ENCODE measurements at places on chromosomes 3 and 15.

DNA sequence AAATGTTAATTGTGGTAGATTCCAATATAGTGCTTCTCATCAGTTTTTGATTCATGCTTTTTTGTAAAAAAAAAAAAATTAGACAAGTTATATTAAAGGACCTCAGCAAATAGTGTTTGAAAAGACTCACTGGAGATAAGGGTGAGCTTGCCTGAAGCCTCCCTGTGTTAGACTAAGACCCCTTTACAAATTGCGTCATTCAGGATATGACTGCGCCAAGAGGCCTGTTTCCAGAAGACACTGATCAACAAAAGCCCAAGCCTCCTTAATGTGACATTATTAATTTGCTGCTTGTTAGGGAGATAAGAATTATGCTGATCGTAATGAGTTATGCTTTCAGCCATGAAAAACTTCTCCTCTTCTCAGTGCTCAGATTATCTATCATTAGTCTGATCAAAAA, 13.0 kb upstream of the DNAJC13 start:
- DNase-seq: peak; percentile 66

DNA sequence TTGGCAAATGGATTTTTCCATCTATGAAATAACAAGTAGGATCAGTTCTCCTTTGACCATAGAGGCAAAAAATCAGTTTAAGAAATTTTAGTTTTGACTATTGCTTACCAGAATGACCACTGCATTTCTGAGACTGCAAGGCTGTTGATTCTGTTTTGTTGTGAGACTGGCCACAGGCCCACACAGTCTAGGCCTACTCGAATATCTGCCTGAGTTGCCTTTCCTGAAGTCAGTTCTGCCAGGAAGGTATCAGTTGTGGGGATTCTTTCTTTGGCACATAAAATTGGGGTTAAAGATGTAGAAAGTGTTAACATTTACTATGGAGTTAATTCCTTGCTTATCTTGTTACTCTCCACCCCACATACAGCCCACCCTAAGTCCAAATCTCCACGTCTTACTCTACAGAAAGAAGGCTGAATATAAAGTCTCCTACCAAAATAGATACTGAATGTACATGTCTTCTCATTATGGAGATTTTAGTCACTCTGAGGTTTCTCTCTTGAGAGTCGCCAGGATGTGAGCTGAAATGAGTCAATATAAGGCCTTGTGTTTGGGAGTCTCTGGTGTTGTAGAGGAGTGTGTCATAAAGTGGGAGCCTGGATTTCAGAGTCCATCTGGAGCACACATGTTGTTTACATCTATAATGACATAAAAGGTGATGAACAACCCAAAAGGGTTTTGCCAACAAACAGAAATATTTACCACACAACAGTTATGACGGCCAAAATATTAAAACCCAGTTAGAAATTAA, 45.0 kb upstream of the WWTR1 start:
- no peak for DNase-seq

DNA sequence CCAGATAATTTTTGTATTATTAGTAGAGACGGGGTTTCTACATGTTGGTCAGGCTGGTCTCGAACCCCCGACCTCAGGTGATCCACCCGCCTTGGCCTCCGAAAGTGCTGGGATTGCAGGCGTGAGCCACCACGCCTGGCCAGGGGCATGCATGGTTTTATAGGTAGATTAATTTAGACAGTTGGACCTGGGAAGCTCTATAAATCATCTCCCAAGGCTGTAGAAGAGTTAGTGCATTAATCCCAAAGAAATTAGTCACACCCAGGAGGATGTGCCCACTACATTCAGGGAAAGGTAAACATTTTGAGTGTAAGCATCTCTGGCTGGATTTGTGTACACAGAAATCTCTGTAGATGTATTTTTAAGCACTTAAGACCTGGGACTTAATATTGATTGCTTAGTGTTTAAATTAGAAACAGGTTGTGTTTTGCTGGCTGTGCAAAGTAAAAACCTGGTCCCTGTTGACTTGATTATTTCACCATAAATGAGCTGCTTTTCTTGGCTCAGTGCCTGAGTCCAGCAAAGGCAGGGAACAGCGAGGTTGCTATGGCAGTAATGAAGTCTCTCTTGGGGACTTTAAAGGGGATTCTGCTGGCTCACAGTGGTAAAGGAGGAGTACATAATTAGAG, 19.2 kb downstream of the EXOSC7 start:
- DNase-seq: no peak

- DNase-seq: no peak
These were observed 47.1 kb upstream of the ADGRG7 start for GRCh38 chr3:100562224-100562857.

DNA sequence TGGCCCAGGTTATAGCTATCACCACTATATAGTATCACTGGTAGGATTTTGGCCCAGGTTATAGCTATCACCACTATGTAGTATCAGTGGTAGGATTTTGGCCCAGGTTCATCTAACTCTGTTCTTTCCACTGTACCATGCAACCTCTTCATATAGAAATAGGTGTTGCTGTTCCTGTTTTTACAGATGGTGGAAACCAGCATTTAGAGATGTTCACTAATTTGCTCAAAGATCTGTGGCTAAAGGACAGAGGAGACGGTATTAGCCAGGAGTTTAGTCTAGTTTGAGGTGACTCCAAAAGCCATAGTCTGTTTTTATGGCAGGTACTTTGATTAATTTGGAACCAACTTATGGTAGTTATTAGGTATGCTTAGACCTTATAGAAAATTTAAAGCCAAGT, 3.1 kb downstream of the LRCH3 start:
- no peak for DNase-seq

DNA sequence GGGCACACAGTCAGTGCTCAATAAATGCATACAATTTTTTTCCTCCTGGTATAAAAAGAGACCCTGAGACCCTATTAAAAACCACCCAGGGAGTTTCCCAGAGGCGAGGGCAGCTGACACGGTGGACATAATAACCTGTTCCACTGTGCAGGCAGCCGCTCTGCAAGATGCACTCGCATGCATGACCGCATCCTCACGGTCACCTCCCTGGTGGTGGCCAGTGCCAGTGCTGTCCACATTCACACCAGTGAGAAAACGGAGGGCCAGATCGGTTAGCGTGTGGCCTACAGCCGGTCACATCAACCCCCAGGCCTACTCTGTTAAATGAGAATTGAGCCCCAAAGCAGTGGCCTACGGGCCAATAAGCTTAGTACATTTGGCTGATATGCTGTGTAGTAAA, 24.8 kb downstream of the SH3BP5 start:
- DNase-seq: no peak

DNA sequence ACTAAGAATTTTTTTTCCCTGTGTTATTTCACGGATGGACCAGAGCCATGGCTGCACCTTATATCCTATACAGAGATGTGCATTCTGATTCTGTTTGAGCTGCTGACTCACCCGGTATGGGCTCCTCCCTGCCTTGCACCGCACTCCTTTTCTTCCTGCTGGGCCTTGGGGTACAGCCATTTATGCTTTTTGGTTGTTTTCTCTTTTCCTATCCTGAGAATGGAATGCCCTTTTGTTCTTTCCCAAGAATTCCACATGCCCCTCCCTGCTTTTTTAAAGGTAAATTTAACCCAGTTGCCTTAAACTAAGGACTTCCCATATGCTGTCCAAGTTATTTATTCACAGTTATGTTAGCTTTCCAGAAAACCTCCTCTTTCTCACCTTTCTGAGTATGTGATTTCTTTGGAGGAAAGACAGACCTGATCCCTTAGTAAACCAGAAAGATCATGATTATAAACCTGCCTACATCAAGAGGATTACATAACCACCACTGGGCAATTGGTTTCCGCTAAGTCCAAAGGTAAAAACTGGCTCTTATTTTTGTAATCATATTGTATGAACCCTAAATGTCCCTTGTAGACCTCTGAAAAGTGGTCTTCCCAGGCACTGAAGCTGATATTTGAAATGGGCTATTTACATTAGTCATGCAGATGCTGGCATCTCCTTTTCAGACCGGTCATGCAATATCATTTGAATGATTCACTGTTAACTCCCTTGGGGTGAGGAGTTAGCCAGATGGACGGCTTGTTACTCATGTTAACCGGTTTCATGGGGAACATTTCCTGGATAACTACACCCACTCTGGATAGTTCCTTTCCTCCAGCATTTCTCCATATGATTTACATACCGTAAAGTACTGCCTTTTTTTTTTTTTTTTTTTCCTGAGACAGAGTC, 45.5 kb downstream of the TMOD3 start:
- peak; percentile 41 for DNase-seq

DNA sequence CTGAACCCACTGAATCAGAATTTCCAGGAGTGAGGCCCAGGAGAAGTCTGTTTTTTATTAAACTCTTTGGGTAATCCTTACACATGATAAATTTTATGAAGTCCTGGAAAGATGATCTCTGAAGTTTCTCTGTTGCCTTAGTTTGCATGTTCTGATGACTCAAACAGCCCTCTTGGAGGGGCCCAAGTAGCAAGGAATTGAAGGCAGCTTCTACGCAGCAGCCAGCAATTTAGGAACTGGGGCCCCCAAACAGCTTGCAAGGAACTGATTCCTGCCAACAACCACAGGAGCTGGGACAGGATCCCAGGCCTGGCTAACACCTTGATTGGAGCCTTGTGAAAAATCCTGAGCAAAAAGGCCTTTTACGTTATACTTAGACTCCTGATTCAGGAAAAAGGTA, 5.4 kb upstream of the ACP3 start:
- no peak for DNase-seq

DNA sequence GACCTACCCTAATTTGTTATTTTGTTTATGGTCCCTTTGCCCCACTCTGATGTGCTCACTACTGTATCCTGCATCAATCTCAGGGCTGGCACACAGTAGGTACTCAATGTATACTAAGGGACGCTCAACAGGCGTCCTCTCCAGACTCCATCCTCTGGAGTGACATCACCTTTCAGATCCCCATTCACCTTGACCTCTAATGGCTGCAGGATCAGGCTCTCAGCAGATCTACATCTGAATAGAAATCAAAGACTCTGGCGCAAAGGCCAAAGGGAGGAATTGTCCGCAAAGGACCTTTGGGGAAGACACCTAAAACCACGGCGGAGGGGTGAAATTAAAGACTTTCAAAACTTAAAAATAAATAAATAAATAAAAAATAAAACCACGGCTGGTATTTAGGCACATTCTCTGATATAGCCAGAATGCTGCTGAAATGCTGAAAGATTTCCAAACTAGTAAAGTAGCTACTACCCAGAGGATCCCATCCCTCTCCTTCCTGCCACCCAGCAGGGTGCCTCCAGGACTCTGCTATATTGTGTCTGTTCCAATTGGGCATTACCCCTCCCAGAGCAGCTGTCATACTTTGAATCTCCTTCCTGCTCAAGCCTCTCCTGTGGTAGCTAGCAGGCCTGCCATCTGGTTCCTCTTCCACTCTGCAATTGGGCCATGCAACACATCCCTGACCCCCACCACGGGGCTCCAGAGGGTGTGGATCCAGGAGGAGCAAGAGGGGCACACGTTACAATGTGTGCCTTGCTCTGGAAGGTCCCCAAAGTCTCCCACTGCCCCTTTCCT, 6.1 kb downstream of the SHF start:
- DNase-seq: no peak

- DNase-seq: no peak
These were observed 300.4 kb upstream of the ADAMTS9 start for GRCh38 chr3:64988188-64988587.

GRCh38 chr3:138429665-138430064, 4.8 kb upstream of the ESYT3 start:
- no peak for DNase-seq

DNA sequence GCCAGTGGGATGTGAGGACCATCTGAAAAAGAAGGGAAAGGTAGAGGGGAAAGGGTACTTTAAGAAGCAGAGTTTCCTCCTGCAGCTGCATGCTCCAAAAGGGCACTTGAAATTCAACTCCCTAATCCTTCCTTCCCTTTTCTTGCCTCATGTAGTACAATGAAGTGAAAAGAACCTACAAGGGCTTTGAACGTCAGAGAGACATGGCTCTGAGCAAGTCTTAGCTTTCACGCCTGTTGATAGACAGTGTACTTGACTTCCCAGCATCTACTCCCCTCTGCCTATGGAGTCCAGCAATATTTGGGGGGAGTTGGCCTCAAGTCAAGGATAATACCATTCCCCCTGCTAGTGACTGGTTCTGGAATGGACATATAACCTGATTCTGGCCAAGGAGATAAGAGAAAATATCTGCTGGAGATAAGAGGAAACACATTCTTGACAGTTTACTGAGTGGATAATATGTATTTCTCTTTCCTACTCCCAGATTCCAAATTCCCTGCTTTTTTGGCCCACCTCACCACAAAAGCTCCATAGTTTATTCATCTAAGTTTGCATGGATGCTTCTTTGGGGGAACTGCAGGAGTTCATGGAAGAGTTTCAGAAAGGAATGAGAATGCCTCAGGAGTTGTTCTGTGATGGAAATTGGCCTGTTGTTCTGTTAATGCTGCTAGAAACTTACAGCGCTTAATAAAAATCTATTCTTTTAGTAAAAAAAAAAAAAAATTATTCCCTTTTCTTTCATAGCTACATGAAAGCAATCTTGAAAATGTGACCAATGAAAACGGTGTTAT, 193.0 kb upstream of the TPM1 start:
- DNase-seq: no peak

GRCh38 chr3:48240000-48240963, 622 bp upstream of the ZNF589 start:
- no peak for DNase-seq

- no peak for DNase-seq
These were observed 208.9 kb upstream of the TPM1 start for GRCh38 chr15:62833646-62834045.

GRCh38 chr15:73069109-73069508, 16.8 kb downstream of the NEO1 start:
- no peak for DNase-seq

GRCh38 chr15:26698555-26698954, 74.3 kb downstream of the GABRB3 start:
- no peak for DNase-seq

DNA sequence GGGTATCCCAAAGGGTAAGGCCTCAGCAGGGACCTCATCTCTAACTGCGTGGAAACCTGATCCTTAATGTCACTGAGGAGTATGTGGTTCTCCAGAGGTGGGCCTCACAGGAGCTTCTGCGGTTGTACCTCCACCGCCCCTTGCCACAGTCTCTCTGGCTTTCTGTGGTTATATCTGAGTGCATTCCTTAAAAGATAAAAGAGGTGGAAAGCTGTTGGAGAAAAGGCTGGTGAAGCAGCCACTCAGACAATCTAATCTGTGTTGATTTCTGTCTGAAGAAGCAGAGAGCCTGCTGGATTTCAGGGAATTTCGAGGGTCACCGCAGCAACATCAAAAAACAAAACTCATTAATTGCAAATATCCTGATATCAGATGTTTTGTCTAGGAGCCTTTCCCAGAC, 51.4 kb downstream of the SEMA6D start:
- DNase-seq: no peak

DNA sequence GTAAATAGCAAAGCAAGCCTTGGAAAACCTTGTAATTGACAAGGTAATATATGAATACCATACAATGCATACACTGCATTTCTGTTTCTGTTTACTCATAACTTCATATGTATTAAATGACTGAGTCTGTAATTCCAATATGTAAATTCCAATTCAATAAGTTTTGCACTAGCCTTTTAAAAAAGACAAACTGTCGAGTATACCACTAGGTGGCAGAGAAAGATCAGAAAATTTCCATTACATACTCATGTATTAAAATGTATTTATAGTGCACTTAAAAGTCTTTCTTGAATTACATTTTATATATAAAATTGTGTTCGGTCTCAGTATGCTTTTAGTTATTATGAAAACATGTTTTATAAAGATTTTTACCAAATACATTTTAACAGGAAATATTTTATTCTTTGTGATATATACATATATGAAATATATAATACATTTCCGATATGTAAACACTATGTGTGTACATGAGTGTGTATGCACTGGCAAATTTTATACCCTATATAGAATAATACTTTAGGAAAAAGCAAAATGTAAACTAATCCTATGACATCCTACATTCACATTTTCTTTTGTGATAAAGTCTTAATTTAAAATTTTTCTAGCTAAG, 216.8 kb downstream of the VGLL3 start:
- peak; percentile 40 for DNase-seq
